ENCODE measurements at places on chromosomes 3 and 15.

- DNase-seq: no peak
Measured at GRCh38 chr3:155981669-155982068, 111.2 kb downstream of the GMPS start.

DNA sequence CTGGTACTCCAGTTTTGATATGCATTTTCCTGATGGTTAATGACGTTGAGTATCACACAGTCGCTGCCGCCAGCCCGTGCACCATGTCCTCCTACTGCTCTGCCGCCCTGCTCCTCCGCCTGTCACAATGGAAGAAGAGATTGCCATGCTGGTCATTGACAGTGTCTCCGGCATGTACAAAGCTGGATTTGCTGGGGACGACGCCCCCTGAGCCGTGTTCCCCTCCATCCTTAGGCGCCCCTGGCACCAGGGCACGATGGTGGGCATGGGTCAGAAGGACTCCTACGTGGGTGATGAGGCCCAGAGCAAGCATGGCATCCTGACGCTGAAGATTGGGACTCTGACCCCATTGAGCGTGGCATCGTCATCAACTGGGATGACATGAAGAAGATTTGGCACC is 65.9 kb downstream of the SYN2 start:
- no peak for DNase-seq

GRCh38 chr3:15726881-15727280 is 70.9 kb downstream of the ANKRD28 start:
- no peak for DNase-seq

DNA sequence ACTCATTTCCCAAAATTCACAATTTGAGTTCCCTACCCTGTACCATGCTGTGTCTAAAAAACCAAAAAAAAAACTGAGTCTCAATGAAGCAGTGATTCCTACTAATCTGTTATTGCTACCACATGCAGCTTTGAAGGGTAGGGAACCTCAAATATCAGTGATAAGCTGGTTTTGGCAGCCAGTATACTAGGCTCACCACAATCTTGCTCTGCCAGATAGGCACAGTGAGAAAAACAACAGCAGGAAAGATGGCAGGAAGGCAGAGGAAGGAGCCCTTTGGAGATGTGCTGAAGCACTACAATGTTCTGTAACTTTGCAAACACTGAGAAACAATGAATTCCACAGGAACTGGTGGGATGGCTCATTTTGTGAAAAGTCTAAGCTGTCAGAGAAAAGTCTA is 96.9 kb upstream of the UBP1 start:
- no peak for DNase-seq

- no peak for DNase-seq
Measured at GRCh38 chr15:65208647-65209046, 2.6 kb downstream of the CILP start.

DNA sequence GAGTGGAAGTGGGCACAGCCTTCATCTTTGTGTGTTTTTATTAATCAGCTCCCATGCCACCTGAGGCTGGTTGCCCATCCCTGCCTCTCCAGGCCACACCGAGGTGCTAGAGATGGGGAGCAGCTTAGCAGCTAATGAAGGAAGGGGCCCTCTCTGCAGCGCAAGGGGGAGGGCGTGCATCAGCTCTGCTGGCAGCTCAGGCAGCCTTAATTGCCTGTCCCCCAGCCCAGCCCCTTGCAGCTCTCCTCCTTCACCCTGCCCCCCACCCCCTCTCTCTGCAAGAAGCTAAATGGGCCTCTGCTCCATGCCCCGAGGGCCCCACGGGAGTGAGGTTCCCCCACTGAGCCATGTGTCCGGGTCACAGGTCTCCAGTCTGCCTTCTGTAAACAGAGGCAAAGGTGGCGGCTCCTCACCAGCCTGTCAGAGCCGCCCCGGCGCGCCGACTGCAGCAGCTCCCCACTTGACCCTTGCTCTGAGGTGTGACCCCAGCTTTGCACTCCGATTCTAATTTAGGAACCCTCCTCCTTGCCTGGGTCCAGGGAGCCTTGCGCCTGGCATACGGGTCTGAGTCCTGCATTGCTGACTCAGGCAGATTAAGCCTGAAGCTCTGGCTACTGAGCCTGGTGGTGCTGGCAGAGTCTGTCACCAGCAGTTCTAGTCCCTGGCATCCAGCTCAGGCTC is 27.9 kb upstream of the NTRK3 start:
- no peak for DNase-seq

DNA sequence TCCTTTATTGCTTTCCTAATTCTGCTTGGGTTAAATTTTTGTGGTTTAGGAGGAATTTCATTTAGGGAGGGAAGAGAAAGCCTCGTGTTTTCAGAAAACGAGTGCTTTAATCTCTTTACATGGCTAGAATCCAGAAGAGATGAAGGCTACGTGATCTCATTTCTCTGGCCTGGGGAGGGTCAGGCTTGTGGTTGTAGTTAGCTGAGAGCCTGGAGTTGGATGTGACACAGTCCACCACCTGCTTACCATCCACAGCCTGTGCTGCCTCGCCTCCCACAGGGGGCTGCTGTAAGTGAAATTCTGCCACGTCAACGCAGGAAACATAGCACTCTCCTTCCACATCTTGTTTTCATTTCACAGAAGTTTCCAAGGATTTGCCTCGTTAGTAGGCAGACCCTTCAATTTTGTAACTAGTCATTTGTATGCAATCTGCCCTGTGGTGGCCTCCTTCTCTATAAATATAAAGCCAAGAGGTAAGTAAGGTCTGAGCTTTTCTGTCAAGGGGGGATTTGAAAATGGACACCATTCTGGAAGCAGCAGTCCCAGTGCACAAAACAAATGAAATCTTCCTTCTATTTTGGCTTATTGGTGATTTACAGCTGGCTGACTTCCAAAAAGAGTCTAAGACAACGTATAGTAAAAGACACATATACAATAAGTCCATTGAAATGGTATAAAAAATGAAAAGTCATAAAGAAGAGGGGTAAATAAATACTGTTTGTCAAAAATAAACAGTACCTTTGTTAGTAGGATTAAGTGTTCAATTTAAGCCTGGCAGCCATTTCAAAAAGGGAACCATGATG is 3.4 kb downstream of the GXYLT2 start:
- DNase-seq: no peak

- no peak for DNase-seq
Measured at GRCh38 chr3:31753050-31753425, 220.3 kb downstream of the STT3B start.

- DNase-seq: no peak
Measured at GRCh38 chr3:23938688-23939087, 6.4 kb upstream of the NR1D2 start.

GRCh38 chr3:26588931-26589330 is 33.6 kb upstream of the LRRC3B start:
- DNase-seq: no peak

Measured in T follicular helper cell (primary cell).